ENCODE measurements at places on chromosomes 1 and 21. TPM values are rescaled to one million over a fixed set of nuclear protein-coding genes. Genes with fewer than 3 reads are reported as not detected.

DNA sequence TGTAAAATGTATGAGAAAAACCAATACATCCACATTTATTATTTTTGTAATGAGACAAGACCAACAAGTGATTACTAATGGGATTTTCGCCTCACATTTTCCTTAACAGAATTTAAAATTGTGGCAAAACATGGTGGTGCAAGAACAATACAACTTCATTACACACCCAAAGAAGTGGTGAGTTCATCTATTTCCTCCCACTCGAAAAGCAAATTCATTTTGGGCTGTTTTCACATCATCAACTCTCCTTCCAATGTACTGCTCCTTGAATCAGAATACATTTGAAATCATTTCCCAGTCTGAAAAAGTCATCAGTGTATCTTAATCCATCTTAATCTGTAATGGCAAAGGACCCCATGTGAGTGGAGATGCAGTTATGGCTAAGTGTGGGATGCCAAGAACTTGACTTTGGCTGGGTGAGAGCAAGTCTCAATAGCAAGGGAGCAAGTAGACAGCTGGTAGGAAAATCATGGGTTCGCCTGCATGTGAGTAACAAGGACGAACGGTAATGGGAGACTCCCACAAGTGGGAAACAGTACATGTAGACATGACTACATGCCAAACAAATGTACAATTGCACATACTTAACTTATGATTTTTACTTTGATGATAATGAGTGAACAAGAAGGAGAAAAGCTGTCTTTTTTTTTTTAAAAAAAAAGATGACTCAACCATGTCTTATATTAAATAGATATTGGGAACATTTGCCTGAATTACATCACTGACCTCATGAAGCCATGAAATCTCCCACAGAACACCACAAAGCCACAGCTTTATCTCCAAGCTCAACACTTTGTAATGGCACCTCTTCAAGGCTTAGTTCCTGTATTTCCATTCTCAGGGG lies 46.0 kb downstream of the RUNX1 start:
- DNase-seq: no peak
- no peaks in the 10 kb centered on the region for H3K36me3 ChIP-seq
- H3K4me1 ChIP-seq: no peaks in the 10 kb centered on the region
- no peak overlapping the region for H3K4me3 ChIP-seq
- H3K27me3 ChIP-seq: no peaks in the 10 kb centered on the region
- H3K27ac ChIP-seq: no peak overlapping the region

GRCh38 chr1:57835620-57836019 lies 411.8 kb upstream of the DAB1 start:
- no peaks in the 10 kb centered on the region for H3K27me3 ChIP-seq
- H3K4me3 ChIP-seq: no peak overlapping the region
- H3K27ac ChIP-seq: no peak overlapping the region
- DNase-seq: no peak
- H3K36me3 ChIP-seq: no peaks in the 10 kb centered on the region
- no peaks in the 10 kb centered on the region for H3K4me1 ChIP-seq

DNA sequence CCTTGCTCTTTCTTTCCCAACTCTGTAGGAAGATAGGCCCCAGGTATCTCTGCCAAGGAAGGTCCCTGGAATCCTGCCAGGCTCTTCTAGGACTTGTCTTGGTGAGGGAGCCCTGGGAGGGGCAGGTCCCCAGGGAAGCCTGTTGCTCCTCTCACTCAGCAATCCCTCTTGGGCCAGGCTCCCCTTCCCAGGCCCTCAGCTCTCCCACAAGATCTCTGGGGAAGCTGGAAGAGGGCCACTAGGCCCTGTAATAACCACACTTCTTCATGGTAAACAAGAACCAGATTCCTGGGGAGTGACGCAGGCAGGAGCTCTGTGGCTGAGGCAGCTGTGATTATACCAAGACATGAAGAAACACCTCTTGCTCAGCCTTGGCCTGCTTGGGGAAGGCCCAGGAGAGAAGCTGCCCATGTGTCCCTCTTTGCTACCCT lies 9.9 kb upstream of the MAPKAPK2 start:
- H3K36me3 ChIP-seq: no peaks in the 10 kb centered on the region
- H3K27me3 ChIP-seq: no peaks in the 10 kb centered on the region
- H3K4me3 ChIP-seq: no peak overlapping the region
- H3K27ac ChIP-seq: peak overlapping the region; percentile 58

DNA sequence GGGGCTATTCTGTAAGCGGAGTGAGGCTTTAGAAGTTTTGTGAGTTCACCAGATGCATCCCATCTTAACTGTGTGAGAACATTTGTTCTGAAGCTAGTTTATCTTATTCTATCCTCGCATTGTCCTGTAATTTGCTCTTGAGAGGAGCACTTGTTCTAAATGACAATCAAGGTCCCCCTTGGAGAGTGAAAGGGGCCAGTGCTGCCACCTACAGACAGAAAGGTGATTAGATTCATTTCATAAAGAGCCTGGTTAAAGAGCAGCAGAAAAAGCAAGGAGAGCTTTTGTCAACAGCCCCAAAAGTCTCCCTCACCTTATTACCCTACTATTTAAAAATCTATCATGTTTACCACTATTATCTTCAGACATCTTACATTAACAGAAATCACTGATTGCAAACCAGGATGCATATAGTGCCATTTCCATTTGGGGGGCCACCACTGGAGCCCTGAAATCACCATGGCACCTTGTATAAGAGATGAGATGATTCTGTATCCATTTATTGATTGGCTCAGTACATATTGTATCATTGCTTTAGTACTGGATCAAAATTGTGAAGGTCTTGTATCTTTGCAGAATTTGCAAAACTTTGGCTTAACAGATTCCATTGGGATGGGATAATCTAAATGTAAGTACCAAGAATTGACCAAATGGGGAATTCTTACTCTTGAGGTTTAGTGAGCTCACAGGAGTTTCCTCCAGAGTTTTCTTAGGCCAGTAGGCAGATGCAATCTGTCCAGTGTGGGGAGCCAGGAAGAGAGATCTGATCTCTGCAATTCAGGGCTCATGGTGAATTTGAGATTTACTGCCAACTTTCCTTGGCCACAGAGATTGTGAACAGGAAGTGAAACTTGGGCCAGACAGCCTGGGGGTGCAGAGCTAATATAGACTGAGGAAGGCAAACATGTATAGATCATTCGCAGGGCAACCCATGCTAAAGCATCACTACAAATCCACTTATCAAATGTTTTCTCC lies 64.3 kb upstream of the TRABD2B start:
- H3K27ac ChIP-seq: peak overlapping the region; percentile 61
- no peak overlapping the region for H3K4me3 ChIP-seq
- DNase-seq: peak; percentile 55
- no peaks in the 10 kb centered on the region for H3K36me3 ChIP-seq
- peaks cover 24% of the 10 kb centered on the region for H3K4me1 ChIP-seq

DNA sequence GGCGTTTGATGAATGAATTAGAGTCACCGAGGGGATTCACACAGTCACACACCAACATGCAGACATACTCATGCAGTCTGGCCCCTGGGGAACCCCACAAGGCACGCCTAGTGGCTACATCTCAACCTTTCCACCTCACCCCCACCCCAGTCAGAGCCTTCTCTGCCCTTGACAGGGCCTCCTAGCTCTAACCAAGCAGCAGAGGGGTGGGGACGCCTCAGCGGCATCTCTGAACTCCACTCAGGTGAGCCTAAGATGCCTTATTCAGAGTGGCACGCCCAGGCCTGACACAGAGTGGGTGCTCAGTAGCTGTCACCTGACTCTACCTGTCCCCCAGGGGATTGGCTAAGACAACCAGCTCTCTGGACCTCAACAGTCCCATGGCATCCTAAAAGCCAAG lies 3.7 kb upstream of the SDC3 start:
- H3K36me3 ChIP-seq: no peaks in the 10 kb centered on the region
- no peak for DNase-seq

GRCh38 chr1:70961374-70961975 lies 86.1 kb downstream of the PTGER3 start:
- H3K27me3 ChIP-seq: no peaks in the 10 kb centered on the region
- H3K27ac ChIP-seq: no peak overlapping the region
- DNase-seq: no peak
- H3K36me3 ChIP-seq: no peaks in the 10 kb centered on the region
- no peak overlapping the region for H3K4me3 ChIP-seq

GRCh38 chr1:248610301-248610700 lies 12.8 kb upstream of the OR2T10 start:
- no peaks in the 10 kb centered on the region for H3K4me1 ChIP-seq
- no peaks in the 10 kb centered on the region for H3K36me3 ChIP-seq

The ATAD3C gene
- total RNA-seq: 1.6 TPM

The KRTAP7-1 gene
- total RNA-seq: not detected

The CRYAA gene
- not detected for total RNA-seq

The LCE2C gene
- total RNA-seq: not detected

The DDX20 gene
- 34.3 TPM for total RNA-seq

Data from body of pancreas (tissue), 4 donors.